ENCODE measurements at places on chromosomes 12 and 14. TPM values are rescaled to one million over a fixed set of nuclear protein-coding genes. Genes with fewer than 3 reads are reported as not detected.

BIN2 gene
- total RNA-seq: 0.19 TPM

RD3L gene
- total RNA-seq: not detected

ZNF410 gene
- 44.2 TPM for total RNA-seq

KRT82 gene
- not detected for total RNA-seq

OTX2 gene
- 0.22 TPM for total RNA-seq

- no peak for DNase-seq
- H3K27me3 ChIP-seq: peaks cover 10% of the 10 kb centered on the region
- H3K4me1 ChIP-seq: peaks cover 21% of the 10 kb centered on the region
Observed at GRCh38 chr12:32032205-32032810, 73.1 kb downstream of the RESF1 start.

- H3K36me3 ChIP-seq: peaks cover 19% of the 10 kb centered on the region
- H3K4me1 ChIP-seq: no peaks in the 10 kb centered on the region
- no peaks in the 10 kb centered on the region for H3K27me3 ChIP-seq
- H3K4me3 ChIP-seq: no peak overlapping the region
- no peak overlapping the region for H3K27ac ChIP-seq
Observed at GRCh38 chr12:112207397-112207924, 82.1 kb downstream of the TRAFD1 start.

DNA sequence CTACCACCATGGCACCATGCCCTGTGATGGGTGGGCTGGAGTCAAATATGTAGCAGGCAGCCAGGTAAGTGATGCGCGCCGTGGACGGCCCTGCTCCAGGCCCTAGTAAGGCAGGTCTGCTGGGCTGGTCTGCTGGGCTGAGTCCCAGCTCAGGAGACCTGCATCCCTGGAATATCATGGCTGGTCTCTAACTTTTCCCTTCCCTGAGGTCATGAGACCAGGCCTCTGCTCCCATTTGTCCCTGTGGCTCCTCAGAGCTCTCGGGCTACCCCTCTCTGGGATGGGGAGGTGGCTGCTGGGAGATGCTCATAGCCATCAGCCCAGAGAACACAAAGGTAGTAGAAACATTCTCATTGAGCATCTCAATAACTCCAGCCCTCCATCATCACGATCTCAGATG is 19.8 kb upstream of the KCNA5 start:
- H3K4me3 ChIP-seq: no peak overlapping the region
- H3K27me3 ChIP-seq: peaks cover 83% of the 10 kb centered on the region
- DNase-seq: no peak
- no peaks in the 10 kb centered on the region for H3K36me3 ChIP-seq

- H3K27ac ChIP-seq: no peak overlapping the region
- no peaks in the 10 kb centered on the region for H3K36me3 ChIP-seq
- no peak for DNase-seq
- H3K4me3 ChIP-seq: no peak overlapping the region
- H3K27me3 ChIP-seq: no peaks in the 10 kb centered on the region
Observed at GRCh38 chr14:51582437-51582836, 69.3 kb upstream of the FRMD6 start.

DNA sequence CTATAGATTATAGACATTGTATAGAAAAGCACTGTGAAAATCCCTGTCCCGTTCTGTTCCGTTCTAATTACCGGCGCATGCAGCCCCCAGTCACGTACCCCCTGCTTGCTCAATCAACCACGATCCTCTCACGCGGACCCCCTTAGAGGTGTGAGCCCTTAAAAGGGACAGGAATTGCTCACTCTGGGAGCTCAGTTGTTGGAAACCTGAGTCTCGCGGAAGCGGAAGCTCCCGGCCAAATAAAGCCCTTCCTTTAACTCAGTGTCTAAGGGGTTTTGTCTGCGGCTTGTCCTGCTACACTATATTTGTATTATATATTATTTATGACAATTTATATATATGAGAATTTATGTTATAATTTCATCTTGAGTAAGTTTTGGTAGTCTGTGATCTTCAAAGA is 213.6 kb upstream of the AMIGO2 start:
- no peaks in the 10 kb centered on the region for H3K4me1 ChIP-seq
- no peaks in the 10 kb centered on the region for H3K36me3 ChIP-seq
- H3K27me3 ChIP-seq: no peaks in the 10 kb centered on the region
- no peak for DNase-seq
- H3K27ac ChIP-seq: no peak overlapping the region

DNA sequence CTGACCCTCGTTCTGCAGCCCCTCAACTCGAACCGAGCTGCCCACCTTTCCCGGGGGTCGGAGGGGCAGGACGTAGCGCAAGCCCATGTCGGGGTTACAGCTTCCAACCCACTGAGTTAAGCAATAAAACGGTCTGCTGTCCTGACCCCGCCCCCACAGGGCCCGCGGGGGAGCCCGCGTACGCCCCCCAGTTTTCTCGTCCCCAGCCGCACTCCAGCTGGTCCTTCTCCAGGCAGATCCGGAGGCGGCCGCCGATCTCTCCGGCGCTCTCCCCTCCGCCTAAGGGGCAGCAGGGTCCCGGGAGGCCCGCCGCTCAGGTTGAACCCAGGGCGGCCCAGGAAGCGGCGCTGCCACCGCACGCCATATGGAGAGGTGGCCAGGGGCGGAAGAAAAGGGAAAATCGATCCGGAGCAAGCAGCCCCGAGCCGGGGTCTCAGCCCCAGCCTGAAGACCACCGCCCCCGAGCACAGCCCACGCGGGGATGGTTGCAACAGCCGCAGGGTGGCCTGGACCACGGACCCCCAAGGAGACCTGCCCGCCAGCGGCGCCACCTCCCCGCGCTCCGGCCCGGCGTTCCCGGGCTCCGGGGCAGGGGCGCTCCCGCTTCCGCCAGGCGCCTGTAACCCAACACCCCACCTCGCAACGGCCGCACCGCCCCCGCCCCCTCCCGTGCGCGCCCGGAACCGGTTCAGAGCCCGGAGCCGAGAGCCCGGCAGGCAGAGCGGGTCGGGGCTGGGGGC is 760 bp downstream of the ACTN1 start:
- H3K4me1 ChIP-seq: peaks cover 49% of the 10 kb centered on the region
- H3K27me3 ChIP-seq: no peaks in the 10 kb centered on the region
- peak overlapping the region; percentile 77 for H3K27ac ChIP-seq
- H3K4me3 ChIP-seq: peak overlapping the region; percentile 97
- peak; percentile 80 for DNase-seq
- peaks cover 20% of the 10 kb centered on the region for H3K36me3 ChIP-seq

DNA sequence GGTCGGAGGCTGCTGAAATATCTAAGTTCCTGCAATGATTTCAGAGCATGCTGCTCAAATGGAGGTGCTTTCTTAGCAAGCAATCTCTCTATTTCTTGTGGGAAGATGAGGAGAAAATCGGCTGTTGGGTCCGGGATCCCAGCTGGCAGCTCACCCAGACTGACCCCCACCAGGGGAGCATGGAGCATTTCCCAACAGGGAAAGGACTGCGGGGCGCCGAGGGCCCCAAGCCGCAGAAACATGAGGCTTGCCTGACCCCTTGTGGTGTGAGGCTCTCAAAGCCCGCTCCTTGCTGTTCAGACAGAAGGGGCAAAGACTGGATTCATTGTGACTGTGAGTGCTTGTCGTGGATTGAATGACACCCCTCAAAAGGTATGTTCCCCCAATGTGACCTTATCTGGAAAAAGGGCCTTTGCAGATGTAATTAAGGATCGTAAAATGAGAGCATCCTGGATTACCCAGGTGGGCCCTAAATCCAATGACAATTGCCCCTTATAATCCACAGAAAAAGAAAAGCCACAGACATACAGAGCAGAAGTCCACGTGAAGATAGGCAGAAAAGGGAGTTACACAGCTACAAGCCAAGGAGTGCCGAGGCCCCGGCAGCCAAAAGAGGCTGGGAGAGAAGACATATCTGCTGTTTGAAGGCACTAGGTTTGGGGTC is 116.3 kb upstream of the VASH1 start:
- peaks cover 10% of the 10 kb centered on the region for H3K4me1 ChIP-seq
- H3K27me3 ChIP-seq: peaks cover 23% of the 10 kb centered on the region
- DNase-seq: peak; percentile 75
- H3K4me3 ChIP-seq: no peak overlapping the region

DNA sequence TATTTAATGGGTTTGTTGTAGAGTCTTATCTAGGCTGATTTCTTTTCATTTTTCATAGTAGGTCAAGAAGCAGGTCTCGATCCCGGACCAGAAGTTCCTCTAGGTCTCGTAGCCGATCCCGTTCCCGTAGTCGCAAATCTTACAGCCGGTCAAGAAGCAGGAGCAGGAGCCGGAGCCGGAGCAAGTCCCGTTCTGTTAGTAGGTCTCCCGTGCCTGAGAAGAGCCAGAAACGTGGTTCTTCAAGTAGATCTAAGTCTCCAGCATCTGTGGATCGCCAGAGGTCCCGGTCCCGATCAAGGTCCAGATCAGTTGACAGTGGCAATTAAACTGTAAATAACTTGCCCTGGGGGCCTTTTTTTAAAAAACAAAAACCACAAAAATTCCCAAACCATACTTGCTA is 4.2 kb downstream of the SRSF5 start:
- peaks cover 20% of the 10 kb centered on the region for H3K4me1 ChIP-seq
- H3K27ac ChIP-seq: peak overlapping the region; percentile 47
- no peak overlapping the region for H3K4me3 ChIP-seq
- DNase-seq: no peak

DNA sequence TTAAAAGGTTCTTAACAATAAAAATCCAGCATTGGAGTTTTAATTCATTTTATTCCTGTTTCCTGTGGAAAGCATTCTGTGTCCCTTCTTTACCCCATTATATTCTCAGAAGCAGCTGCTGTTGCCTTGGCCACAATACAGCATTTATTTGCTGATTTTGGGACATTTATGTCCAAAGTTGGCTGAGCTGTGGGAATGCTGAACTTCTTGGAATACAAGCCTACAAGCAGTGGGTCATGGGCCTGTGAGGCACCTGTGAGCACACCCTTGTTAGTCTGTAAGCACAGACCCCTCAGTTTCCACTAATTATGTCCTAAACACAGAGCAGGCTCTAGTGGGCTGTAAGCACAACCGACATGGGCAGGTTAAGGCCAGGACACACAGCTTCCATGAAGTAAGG is 122.2 kb upstream of the IGF1 start:
- H3K4me1 ChIP-seq: no peaks in the 10 kb centered on the region
- no peaks in the 10 kb centered on the region for H3K36me3 ChIP-seq
- H3K27ac ChIP-seq: no peak overlapping the region
- DNase-seq: no peak

- no peak overlapping the region for H3K4me3 ChIP-seq
- H3K27ac ChIP-seq: no peak overlapping the region
- DNase-seq: no peak
- no peaks in the 10 kb centered on the region for H3K4me1 ChIP-seq
- H3K27me3 ChIP-seq: peaks cover 3% of the 10 kb centered on the region
- H3K36me3 ChIP-seq: no peaks in the 10 kb centered on the region
Observed at GRCh38 chr12:106696681-106697417, 77.6 kb upstream of the RIC8B start.

GRCh38 chr12:75196865-75197264 is 12.8 kb downstream of the KCNC2 start:
- peaks cover 28% of the 10 kb centered on the region for H3K27me3 ChIP-seq
- no peaks in the 10 kb centered on the region for H3K36me3 ChIP-seq
- no peak overlapping the region for H3K4me3 ChIP-seq
- no peak for DNase-seq

GRCh38 chr12:92356425-92356824 is 210.8 kb upstream of the BTG1 start:
- H3K27ac ChIP-seq: no peak overlapping the region
- no peaks in the 10 kb centered on the region for H3K36me3 ChIP-seq
- no peak overlapping the region for H3K4me3 ChIP-seq

DNA sequence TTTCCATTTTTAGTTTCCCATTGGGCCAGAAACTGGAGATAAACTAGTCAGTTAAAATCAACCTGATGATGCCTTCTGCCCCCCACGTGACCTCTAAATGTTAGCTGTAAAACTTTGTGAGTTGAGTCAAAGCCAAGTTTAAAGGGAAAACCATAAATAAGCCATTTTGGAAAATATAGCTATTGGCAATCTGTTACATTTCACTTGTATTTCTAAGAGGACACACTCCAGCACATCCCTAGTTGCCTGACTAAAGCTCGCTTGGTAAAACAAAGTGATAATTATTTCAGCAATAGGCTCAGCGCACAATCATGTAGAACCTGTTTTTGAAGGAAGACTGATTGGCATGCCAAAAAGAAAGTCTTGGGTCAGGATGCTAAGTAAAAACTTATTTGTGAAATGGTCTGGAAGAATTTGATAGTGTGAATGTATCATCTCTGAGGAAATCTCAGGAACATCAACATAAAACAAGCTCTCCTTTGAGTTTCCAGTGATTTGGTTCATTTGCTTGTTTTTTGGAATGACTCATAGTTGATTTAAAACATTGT is 49.2 kb upstream of the AEBP2 start:
- peak overlapping the region; percentile 5 for H3K27ac ChIP-seq
- no peak for DNase-seq
- H3K4me1 ChIP-seq: no peaks in the 10 kb centered on the region
- no peaks in the 10 kb centered on the region for H3K27me3 ChIP-seq

DNA sequence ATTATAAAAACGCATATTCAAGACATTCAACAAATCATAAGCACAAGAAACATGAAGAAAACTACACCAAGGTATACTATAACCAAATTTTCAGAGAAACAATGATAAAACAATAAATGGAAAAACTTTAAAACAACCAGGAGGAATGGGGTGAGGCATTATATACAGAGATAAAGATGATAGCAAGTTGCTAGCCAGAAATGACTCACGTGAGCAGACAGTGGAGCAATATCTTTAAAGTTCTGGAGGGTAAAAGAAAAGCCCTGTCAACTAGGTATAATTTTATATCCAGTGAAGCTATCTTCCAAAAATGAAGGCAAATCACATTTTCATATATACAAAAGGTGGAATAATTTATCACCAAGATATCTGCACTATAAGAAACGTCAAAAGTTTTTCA is 97.8 kb upstream of the PCED1B start:
- peaks cover 6% of the 10 kb centered on the region for H3K4me1 ChIP-seq
- no peak overlapping the region for H3K27ac ChIP-seq
- DNase-seq: no peak
- H3K27me3 ChIP-seq: no peaks in the 10 kb centered on the region
- no peak overlapping the region for H3K4me3 ChIP-seq

DNA sequence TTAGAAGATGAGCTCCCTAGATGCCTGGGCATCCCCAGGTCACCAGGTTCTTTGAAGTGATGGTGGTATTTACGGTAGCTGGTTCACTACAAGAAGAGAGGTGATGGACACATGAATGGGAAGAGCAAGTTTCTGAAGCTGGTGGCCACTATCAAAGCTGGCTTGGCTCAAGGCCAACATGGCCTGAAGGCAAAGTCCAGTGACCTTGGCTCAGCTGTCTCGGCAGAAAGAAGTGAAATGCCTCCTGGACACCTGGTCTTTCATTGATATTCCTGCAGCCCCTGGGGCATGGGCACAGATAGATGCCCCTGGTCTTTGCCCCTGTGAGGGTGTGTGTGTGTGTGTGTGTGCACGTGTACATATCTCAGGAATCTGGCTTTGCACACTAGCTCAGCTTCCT is 441.8 kb upstream of the TMPO start:
- H3K36me3 ChIP-seq: no peaks in the 10 kb centered on the region
- DNase-seq: no peak
- no peak overlapping the region for H3K27ac ChIP-seq
- no peaks in the 10 kb centered on the region for H3K4me1 ChIP-seq
- H3K27me3 ChIP-seq: peaks cover 4% of the 10 kb centered on the region

DNA sequence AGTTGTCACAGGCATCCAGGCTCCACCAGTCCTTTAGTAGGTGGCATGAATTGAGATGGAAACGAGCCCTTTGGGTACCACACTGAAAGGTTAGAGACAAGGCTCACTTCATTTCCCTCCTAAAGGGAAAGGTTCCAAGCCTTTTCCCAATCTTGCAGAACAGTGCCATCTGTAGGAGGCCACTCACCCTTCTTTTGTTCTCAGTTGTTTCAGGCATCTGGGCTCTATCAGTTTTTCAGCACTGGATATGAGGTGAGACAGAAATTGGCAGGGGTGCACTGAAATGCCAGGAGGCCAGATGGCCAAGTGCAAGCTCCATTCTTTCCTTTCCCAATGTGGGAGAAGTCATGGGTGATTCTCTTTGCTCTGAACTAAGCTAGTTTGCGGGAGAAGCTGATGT is 15.2 kb downstream of the FBXO33 start:
- H3K27me3 ChIP-seq: no peaks in the 10 kb centered on the region
- peaks cover 39% of the 10 kb centered on the region for H3K36me3 ChIP-seq
- H3K27ac ChIP-seq: no peak overlapping the region
- H3K4me3 ChIP-seq: no peak overlapping the region
- H3K4me1 ChIP-seq: no peaks in the 10 kb centered on the region

All from type B pancreatic cell (in vitro differentiated cells).